ENCODE measurements at places on chromosomes 2 and 18. TPM values are rescaled to one million over a fixed set of nuclear protein-coding genes. Genes with fewer than 3 reads are reported as not detected.

DNA sequence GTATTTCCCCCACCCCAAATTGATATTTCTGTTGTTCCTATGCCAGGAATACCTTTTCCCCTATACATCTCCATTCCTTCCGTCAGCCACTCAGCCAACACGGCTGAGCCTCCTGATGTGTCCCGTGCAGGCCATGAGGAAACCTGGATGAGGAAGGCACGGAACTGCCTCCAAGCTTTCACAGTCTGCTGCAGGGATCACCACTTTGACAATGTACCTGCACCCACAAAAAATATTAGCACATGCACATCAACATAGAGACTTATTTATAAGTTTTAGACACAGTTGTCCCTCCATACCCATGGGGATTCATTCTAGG, 101.4 kb upstream of the PPP1CB start:
- DNase-seq: no peak

Gene SPP2
- total RNA-seq: not detected

Gene IFIH1
- total RNA-seq: 5.9 TPM

Gene CNGA3
- not detected for total RNA-seq

DNA sequence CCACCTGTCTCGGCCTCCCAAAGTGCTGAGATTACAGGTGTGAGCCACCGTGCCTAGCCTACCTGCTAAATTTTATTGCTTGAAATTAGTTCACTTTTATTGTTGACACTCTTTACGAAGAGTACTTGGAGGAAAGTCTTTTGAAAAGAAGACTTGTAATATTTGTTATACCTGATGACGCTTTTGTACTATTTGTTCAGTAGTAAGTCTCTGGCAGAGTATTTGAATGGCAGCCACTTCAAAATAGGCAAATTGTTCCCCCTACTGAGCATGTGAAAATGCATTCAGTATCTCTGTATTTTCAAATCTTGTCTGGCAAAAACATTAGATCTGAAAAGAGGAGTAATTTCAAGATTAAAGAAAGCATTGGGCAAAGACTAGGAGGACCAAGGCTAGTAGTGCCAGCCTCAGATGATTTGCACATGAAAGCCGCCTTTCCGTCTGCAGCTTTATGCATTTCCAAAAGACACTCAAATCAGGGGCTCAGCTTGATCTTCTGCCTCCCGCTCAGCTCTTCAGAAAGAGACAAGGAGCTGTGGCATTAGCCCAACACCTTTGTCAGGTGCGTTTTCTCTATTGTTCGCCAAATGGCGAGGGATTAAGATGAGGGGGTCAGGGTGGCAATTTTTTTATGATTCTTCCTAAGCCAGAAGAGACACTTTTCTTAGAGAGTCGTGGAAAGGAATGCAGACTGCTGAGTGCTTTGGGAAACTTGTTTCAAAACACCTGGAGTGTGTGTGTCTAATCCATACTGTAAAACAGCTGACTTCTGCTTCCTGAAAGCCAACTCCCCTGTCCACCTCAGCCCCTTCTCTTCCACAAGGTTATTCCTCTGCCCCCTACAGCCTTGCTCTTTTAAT, 18.8 kb upstream of the FOXI3 start:
- DNase-seq: no peak

Gene OR6B2
- not detected for total RNA-seq

Gene TTC31
- total RNA-seq: 9.4 TPM

Gene C2orf15
- 0.30 TPM for total RNA-seq

Gene PSTPIP2
- total RNA-seq: 2.7 TPM

DNA sequence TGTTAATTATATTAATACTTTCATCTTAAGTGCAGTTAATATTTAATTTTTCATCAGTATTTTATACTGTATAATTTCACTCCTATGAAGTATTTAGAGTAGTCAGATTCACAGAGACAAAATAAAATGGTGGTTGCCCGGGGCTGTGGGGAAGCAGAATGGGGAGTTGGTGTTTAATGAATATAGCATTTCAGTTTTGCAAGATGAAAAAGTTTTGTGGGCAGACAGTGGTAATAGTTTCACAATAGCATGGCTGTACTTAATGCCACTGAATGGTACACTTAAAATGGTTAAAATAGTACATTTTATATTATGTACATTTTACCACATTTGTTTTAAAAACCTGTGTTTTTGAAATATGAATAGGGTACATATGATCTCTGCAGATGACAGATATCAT, 31.2 kb downstream of the CFAP221 start:
- DNase-seq: no peak

DNA sequence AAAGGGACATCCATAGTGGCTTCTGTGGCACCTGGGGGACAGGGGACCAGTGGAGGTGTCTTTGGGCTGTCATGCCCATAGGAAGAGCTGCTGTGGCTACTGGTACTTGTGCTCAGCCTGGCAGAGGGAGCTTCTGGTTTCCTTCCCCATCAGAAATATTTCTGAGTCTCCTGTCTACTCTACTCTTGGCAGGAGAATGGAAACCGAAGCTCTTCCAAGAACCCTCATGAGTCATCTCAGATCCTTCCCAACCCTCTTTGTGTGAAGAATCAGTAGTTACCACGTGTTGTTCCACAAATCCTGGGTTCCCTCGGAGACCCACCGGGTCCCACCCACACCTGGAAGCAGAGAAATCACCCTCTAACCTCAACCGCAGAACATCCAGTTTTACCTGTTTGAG, 234.9 kb downstream of the FHOD3 start:
- DNase-seq: no peak
